Putamen (tissue), 1 donor: ENCODE measurements at places on chromosomes 2 and 18.

- no peak for DNase-seq
These were observed 54.9 kb downstream of the AKAIN1 start for GRCh38 chr18:5142131-5142530.

- no peak for DNase-seq
These were observed 97.9 kb downstream of the BAZ2B start for GRCh38 chr2:159518321-159519005.

GRCh38 chr2:167420211-167420610 lies 531.9 kb downstream of the XIRP2 start:
- no peak for DNase-seq

DNA sequence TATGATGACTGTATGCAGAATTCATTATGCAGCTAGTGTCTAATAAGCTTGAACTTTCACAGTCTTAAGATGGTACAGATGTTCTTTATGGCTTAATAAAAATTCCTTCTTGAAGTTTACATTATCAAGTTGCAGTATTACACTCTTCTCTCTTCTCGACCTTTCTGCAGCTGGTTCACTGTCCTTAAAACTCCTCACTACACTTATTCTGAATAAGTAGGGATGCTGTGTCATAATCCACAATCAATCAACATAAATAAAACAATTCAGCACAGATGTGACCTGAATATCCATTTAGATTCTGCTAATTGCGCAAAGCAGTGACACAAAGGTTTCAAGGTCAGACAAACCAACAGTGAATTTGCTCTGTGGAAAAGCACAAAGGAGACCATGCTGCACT lies 356.8 kb downstream of the SUCLG1 start:
- DNase-seq, result no peak

- DNase-seq, result no peak
These were observed 89.4 kb downstream of the ARHGAP15 start for GRCh38 chr2:143218621-143219020.

GRCh38 chr2:170271340-170271739 lies 93.4 kb downstream of the MYO3B start:
- DNase-seq, result no peak

- DNase-seq, result no peak
These were observed 23.2 kb upstream of the ACVR1 start for GRCh38 chr2:157899125-157899839.
